ENCODE measurements at places on chromosomes 11 and 22. TPM values are rescaled to one million over a fixed set of nuclear protein-coding genes. Genes with fewer than 3 reads are reported as not detected.
A peak's percentile ranks its signal among the peaks of the same experiment; 100 is the strongest.

MRGPRD gene
- total RNA-seq, result not detected

DNA sequence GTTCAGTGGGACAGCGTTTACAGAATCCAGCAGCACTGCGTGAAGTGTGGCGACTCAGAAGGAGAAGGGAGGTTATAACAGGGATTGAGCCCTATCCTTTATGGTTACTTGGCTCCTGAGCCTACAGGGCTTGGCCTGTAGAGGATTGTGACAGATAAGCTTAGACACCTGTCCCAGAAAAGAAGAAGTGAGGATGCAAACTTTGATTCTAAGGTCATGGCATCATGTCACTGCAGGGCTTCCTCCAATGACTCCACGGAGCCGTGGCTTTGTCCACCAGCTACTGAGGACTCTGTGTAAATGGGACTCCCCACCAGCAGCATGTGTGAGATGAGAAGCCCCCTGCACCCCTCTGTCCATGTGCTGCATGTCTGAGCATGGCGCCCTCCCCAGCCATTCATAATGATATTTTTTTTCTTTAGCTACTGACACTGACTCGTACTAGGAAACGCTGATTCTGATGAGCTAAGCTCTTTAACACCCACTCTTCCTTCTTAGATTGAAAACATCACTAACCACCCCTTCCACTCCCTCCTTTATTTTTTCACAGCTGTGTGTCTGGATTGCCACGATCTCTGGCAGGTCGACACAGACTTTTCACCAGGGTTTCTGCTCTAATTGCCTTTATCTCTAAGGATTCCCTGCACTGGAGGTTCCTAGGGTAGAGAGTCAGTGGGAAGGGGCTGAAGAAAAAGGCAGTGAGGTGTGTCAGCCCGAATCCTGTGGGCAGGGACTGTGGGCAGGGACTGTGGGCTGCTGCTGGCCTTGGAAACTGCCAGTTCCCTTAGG lies 65.5 kb upstream of the TTC12 start:
- no peak for DNase-seq

DNA sequence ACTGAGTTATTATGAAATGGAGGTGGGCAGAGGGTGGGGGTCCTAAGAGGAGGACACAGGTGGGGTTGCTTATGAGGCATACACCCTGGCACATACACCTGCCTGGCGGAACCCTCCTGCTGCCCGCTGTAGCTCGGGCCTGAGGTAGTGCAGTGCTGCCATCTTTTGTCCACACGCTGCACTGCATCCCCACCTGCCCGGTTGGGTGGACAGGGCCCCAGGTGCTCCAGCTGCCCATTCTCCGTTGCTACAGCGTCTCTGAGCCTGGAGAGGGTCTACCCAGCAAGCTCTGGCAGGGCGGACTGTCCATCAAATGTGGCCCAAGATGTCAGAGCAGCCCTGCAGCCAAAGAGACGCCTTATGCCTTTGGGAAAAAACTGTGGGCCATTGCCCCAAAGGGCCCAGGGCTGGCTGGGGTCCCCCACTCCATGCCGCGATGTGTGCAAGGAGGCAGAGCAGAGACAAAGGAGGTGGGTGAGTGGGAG lies 131.2 kb downstream of the BUD13 start:
- DNase-seq, result peak; percentile 53

DNA sequence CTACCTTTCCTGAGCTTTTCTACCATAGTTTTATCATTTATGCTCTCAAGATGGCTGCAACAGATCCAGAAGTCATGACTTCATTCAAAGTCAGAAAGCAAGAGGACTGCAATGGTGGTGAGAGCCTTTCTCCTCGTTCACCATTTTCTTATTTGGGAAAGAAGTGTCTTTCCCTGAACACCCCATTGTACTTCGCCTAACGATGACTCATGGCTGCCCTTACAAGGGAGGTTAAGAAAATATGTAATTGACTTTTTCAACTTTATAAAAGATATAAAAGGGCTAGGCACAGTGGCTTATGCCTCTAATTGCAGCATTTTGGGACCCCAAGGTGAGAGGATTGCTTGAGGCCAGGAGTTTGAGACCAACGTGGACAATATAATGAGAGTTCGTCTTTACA lies 541.7 kb downstream of the METTL15 start:
- peak; percentile 35 for DNase-seq

- DNase-seq, result no peak
Observed at GRCh38 chr22:19849835-19850762, 4.6 kb downstream of the GNB1L start.

DNA sequence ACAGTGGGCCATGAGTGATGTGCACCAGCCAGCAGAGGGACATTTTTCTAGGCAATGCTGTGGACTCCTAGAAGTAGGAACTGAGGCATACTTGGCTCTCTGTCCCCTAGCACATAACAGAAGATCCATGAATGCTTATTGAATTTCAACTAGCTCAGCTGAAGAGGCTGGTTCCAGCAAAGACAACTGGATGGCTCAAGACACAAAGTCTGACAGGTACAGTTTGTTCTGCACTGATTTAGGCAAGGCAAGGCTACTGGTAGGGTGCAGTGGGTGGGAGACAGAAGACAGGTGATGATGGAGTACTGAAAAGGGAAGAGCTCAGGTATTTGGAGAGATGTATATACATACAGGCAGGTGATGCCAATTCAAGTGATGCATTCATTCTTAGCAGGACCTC lies 72.4 kb upstream of the USP47 start:
- DNase-seq, result no peak

- DNase-seq, result no peak
Observed at GRCh38 chr11:128412847-128413791, 174.2 kb downstream of the ETS1 start.

DNA sequence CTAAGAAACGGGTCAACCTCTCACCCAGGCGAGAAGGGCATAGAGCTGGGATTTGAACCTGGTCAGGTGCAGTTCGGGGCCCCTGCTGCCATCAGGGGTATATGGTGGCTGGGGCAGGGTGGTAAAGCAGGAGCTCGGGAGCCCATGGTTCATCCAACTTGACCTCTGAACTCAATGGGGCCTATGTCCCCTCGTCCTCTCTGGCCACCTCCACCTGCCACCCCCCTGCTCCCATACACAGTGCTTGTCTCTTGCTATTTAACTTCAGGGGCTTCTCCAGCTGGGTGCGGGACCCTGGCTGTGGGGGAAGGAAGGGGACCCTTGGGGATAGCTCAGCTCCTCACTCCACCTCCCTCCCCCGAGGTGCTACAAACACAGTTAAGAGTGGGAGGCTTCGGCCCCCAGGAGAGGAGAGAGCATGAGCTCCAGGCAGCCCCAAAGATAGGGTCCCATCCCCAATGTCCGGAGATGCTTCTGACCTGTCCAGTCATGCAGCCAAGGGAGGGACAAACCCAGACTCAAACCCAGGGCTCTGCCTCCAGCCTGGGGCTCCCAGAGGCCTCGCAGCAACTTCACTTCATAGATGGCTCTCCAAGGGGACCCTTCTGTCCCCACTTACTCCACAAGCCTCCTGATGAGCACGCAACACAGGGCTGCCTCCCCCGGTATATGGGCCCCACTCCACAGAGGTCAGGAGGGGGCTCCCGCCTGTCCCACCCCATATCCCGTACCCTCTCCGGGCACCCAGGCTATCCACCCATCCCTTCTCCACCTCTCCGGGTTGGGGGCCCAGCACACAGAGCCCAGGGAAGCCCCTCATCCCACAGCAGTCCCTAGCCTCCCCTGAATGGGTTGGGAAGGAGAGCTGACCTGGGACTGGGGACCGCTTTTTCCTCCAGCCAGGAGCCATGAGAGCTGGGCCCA lies 712 bp downstream of the IL2RB start:
- no peak for DNase-seq

DNA sequence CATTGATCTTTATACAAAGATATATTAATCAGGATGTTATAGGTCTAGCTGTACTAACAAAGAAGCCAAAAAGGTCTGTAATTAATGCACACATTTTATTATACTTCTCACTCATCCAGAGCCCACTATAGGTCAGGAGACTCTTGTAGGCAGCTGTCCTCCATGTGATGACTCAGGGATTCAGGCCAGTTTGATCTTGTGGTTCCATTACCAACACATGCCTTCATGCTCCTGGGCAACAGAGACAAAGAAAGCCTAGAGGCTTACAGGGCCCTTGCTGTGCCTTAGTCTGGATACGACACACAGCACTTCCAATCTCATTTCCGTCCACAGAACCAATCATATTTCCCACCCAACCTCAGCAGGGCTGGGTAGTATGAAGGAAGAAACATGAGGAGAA lies 150.3 kb upstream of the NCAM1 start:
- no peak for DNase-seq

All from MCF 10A (cell line).